Tibial nerve (tissue), 4 donors: ENCODE measurements at places on chromosomes 7 and 10. TPM values are rescaled to one million over a fixed set of nuclear protein-coding genes. Genes with fewer than 3 reads are reported as not detected.

- no peaks in the 10 kb centered on the region for H3K36me3 ChIP-seq
- H3K4me3 ChIP-seq, result no peak overlapping the region
- H3K27ac ChIP-seq, result no peak overlapping the region
- no peak for DNase-seq
Observed at GRCh38 chr7:75808106-75808505, 5.5 kb downstream of the CCL24 start.

GRCh38 chr10:69738071-69738470, 63.6 kb upstream of the COL13A1 start:
- H3K4me3 ChIP-seq, result no peak overlapping the region
- H3K27ac ChIP-seq, result no peak overlapping the region
- no peaks in the 10 kb centered on the region for H3K36me3 ChIP-seq
- H3K4me1 ChIP-seq, result no peaks in the 10 kb centered on the region

DNA sequence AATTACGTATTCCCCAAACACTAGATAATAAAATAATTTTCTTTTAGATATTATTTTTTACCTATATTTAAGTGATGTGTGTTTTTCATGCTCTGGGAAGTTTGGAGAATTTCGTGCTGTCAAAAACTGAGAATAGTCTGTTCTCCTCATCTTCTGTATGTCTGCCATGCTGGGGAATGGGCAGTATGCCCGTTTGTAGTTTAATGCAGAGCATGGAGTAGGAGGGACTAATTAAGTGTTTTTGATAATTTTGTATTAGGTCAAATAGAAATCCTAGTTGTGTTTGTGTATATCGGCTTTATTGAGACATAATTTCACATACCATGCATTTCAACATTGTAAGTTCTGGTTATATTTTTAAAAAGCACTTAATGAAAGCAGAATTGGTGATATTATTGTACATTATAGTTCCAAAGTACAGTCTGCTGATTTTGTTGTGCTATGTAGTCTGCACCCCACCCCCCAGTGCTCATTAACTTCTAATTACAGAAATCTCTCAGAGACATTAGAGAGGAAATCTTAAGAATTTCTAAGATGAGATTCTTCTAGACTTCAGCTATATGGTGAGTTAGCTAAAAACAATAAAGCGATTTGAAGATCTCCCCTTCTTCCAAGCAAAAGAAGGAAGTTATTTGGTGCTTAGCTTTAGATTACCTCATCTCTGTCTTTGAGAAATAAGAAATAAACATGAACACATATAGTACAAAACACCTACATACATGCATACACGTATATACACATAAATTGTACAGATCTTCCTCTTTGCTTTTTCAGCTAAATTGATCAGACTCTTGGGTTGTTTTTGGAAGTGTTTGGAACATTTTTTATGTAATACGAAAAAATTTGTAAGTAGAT, 22.2 kb downstream of the ZRANB1 start:
- H3K36me3 ChIP-seq, result peaks cover 23% of the 10 kb centered on the region
- no peaks in the 10 kb centered on the region for H3K4me1 ChIP-seq
- H3K27me3 ChIP-seq, result no peaks in the 10 kb centered on the region

The FOXP2 gene
- total RNA-seq, result 16.4 TPM

The TMEM236 gene
- 1.2 TPM for total RNA-seq

The RUFY2 gene
- 31.8 TPM for total RNA-seq

The ADIRF gene
- 1,392 TPM for total RNA-seq

The SLC26A4 gene
- 0.60 TPM for total RNA-seq
